CD4-positive, alpha-beta memory T cell (primary cell): ENCODE measurements at places on chromosomes 12 and 14.

- DNase-seq: no peak
- H3K4me1 ChIP-seq: no peaks in the 10 kb centered on the region
- no peak overlapping the region for H3K27ac ChIP-seq
- H3K36me3 ChIP-seq: no peaks in the 10 kb centered on the region
These were observed 6.2 kb upstream of the KRT84 start for GRCh38 chr12:52391618-52392002.

GRCh38 chr12:27003421-27004381 lies 10.5 kb downstream of the TM7SF3 start:
- no peak for DNase-seq
- H3K4me1 ChIP-seq: peaks cover 10% of the 10 kb centered on the region
- H3K36me3 ChIP-seq: no peaks in the 10 kb centered on the region
- no peaks in the 10 kb centered on the region for H3K27me3 ChIP-seq

- DNase-seq: no peak
- H3K4me3 ChIP-seq: no peak overlapping the region
- H3K36me3 ChIP-seq: no peaks in the 10 kb centered on the region
- no peak overlapping the region for H3K27ac ChIP-seq
These were observed 92.9 kb upstream of the MAX start for GRCh38 chr14:65195042-65195719.

DNA sequence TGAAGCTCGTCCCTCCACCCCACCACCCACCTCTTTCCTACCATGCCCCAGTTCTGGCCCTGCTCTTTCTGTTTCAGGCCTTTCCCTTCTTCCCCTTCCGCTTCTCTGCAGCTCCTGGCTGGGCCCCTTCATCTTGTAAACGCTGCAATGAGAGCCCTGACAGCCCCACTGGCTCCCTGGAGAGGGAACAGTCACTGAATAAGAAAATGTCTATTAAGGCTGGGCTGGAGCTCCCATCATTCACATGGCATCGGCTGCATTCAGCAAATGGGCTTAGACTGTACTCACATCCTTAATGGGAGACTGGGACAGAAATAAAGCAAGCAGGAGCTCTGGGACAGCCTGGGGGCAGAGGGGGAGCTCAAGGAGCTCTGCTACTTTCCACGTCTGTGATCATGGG lies 45.2 kb upstream of the TUNAR start:
- no peaks in the 10 kb centered on the region for H3K4me1 ChIP-seq
- DNase-seq: no peak
- H3K36me3 ChIP-seq: no peaks in the 10 kb centered on the region
- no peak overlapping the region for H3K27ac ChIP-seq
- H3K4me3 ChIP-seq: no peak overlapping the region
- no peaks in the 10 kb centered on the region for H3K27me3 ChIP-seq
